A549 treated with dexamethasone at 1 μM for 4 hours (cell line): ENCODE measurements at places on chromosomes 7 and 10. TPM values are rescaled to one million over a fixed set of nuclear protein-coding genes. Genes with fewer than 3 reads are reported as not detected.

Gene TAS2R16
- total RNA-seq: not detected in 5 replicates

Gene SNCG
- total RNA-seq: 9.6 to 14.3 TPM (median 13.3 TPM) in 5 replicates

Gene NUTM2D
- 0.97 to 1.7 TPM (median 1.4 TPM) in 5 replicates for total RNA-seq

Gene FOXP2
- total RNA-seq: not detected in 5 replicates

Gene NUTM2E
- 0.26 to 0.48 TPM (median 0.40 TPM) in 5 replicates for total RNA-seq

Gene DYDC1
- total RNA-seq: not detected in 5 replicates

Gene XRCC2
- total RNA-seq: 3.7 to 5.6 TPM (median 5.2 TPM) in 5 replicates

Gene ADCY1
- total RNA-seq: 1.3 to 3.0 TPM (median 2.6 TPM) in 5 replicates

Gene ENTPD1
- 0.06 to 0.20 TPM (median 0.15 TPM) in 4 of 5 replicates, not detected in the other for total RNA-seq

Gene GIMAP7
- total RNA-seq: not detected in 5 replicates

Gene SLC18A2
- 0.02 to 0.04 TPM in 2 of 5 replicates, not detected in the others for total RNA-seq

Gene DPP6
- not detected in 5 replicates for total RNA-seq

Gene CH25H
- total RNA-seq: 0.68 to 0.97 TPM (median 0.71 TPM) in 5 replicates

Gene CDC14C
- total RNA-seq: not detected in 5 replicates

Gene SUN3
- total RNA-seq: 0.13 to 0.16 TPM in 2 of 5 replicates, not detected in the others

Gene BRAF
- 3.6 to 9.0 TPM (median 6.8 TPM) in 5 replicates for total RNA-seq

Gene EXOSC1
- total RNA-seq: 49.3 to 58.3 TPM (median 52.8 TPM) in 5 replicates

Gene NRF1
- total RNA-seq: 9.3 to 12.4 TPM (median 10.7 TPM) in 5 replicates

Gene LDB3
- total RNA-seq: 0.12 to 0.29 TPM (median 0.18 TPM) in 5 replicates

Gene UNC5B
- 2.8 to 5.0 TPM (median 4.7 TPM) in 5 replicates for total RNA-seq

Gene GNGT1
- total RNA-seq: not detected in 5 replicates

Gene LEP
- not detected in 5 replicates for total RNA-seq

Gene TRPV5
- total RNA-seq: not detected in 5 replicates

Gene SPDYE11
- total RNA-seq: not detected in 5 replicates

Gene MORN4
- 5.8 to 7.0 TPM (median 6.4 TPM) in 5 replicates for total RNA-seq

Gene ZNF425
- 1.1 to 1.9 TPM (median 1.5 TPM) in 5 replicates for total RNA-seq

Gene CTAGE4
- 0.05 TPM in 2 of 5 replicates, not detected in the others for total RNA-seq

Gene MCM10
- total RNA-seq: 21.9 to 27.4 TPM (median 23.9 TPM) in 5 replicates

Gene AGBL3
- 0.56 to 1.1 TPM (median 1.1 TPM) in 5 replicates for total RNA-seq

Gene GPR158
- 0.02 to 0.06 TPM (median 0.04 TPM) in 5 replicates for total RNA-seq

Gene HDAC9
- total RNA-seq: 0.06 to 0.25 TPM (median 0.18 TPM) in 5 replicates

Gene ADAMTS14
- total RNA-seq: 0.11 to 0.22 TPM (median 0.16 TPM) in 5 replicates

Gene HSPA12A
- total RNA-seq: 7.0 to 10.6 TPM (median 10.3 TPM) in 5 replicates

Gene LRRC4
- total RNA-seq: not detected in 5 replicates

Gene OR13A1
- total RNA-seq: 0.04 to 0.05 TPM in 2 of 5 replicates, not detected in the others

Gene ZNF107
- 2.4 to 3.9 TPM (median 3.4 TPM) in 5 replicates for total RNA-seq

Gene VSIR
- 22.2 to 38.1 TPM (median 35.9 TPM) in 5 replicates for total RNA-seq

Gene LIPN
- total RNA-seq: not detected in 5 replicates

Gene RSPH10B
- total RNA-seq: 0.10 to 0.16 TPM (median 0.12 TPM) in 3 of 5 replicates, not detected in the others

Gene PSMG3
- total RNA-seq: 71.6 to 92.3 TPM (median 86.8 TPM) in 5 replicates

Gene C7orf33
- total RNA-seq: not detected in 5 replicates

Gene TMEM176B
- total RNA-seq: 0.12 to 0.22 TPM (median 0.14 TPM) in 3 of 5 replicates, not detected in the others

Gene TLX1
- 0.04 TPM in 1 of 5 replicates, not detected in the others for total RNA-seq

Gene GRID1
- 0.18 to 0.26 TPM (median 0.25 TPM) in 5 replicates for total RNA-seq

Gene HPS1
- total RNA-seq: 28.1 to 33.4 TPM (median 32.5 TPM) in 5 replicates

Gene GSDME
- 41.3 to 56.9 TPM (median 48.2 TPM) in 5 replicates for total RNA-seq

Gene DLX5
- total RNA-seq: 0.08 TPM in 2 of 5 replicates, not detected in the others

Gene AMPH
- total RNA-seq: 0.04 to 0.27 TPM (median 0.12 TPM) in 5 replicates

Gene EMX2
- total RNA-seq: not detected in 5 replicates

Gene GIMAP6
- total RNA-seq: not detected in 5 replicates

Gene MSMB
- total RNA-seq: 0.46 TPM in 1 of 5 replicates, not detected in the others

Gene LAMB4
- total RNA-seq: 0.13 to 0.36 TPM (median 0.19 TPM) in 5 replicates

Gene CREM
- total RNA-seq: 30.6 to 38.8 TPM (median 33.1 TPM) in 5 replicates

Gene GPR15LG
- 0.21 TPM in 1 of 5 replicates, not detected in the others for total RNA-seq

Gene ACTA2
- total RNA-seq: 19.3 to 25.2 TPM (median 21.8 TPM) in 5 replicates
